Stimulated activated CD4-positive, alpha-beta T cell treated with anti-CD3 and anti-CD28 coated beads, Interleukin-12 subunit alpha, Interleukin-12 subunit beta, amount 100 ng/mL, for 24 hours (primary cell): ENCODE measurements at places on chromosomes 4 and X.

DNA sequence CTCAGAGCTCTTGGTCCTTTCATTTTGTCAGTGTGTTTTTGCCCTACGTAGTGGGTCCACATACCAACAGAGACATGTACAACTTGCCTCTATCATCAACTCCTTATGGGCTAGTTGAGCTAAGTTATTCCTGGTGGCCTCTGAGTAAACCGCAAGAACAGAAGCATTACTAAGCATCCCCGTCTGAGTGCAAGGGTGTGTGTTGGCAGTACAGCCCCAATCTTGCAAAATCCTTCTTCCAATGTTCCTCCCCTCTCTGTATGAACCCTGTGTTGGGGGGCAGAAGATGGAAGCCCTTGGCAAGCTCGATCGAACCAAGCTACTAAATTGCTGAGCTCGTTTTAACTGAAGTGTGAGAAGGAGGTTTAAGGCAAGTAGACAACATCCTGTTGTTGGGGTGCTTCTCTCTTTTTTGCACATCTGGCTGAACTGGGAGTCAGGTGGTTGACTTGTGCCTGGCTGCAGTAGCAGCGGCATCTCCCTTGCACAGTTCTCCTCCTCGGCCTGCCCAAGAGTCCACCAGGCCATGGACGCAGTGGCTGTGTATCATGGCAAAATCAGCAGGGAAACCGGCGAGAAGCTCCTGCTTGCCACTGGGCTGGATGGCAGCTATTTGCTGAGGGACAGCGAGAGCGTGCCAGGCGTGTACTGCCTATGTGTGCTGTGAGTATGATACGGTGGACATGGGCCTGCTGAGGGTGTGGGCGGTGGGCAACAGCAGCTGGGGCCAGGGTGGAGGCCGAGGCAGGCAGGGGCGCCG is at the start of gene SH2D1A:
TSS of gene SH2D1A (plus strand) at position 447 of the 760 bp plus-strand sequence. CDS start at position 527, 80 bp downstream.
- DNase-seq, result no peak

GRCh38 chr4:165743422-165743821 is 129.6 kb upstream of the TLL1 start:
- no peak for DNase-seq

- no peak for DNase-seq
Measured at GRCh38 chrX:13473442-13474163, 95.8 kb upstream of the EGFL6 start.

GRCh38 chr4:168600796-168601583 is 104.1 kb downstream of the PALLD start:
- no peak for DNase-seq

GRCh38 chrX:20254712-20255299 is 11.9 kb downstream of the RPS6KA3 start:
- DNase-seq, result no peak

- no peak for DNase-seq
Measured at GRCh38 chr4:139209470-139210063, 32.5 kb upstream of the ELF2 start.

GRCh38 chr4:55499495-55499894 is 47.2 kb downstream of the CLOCK start:
- no peak for DNase-seq

DNA sequence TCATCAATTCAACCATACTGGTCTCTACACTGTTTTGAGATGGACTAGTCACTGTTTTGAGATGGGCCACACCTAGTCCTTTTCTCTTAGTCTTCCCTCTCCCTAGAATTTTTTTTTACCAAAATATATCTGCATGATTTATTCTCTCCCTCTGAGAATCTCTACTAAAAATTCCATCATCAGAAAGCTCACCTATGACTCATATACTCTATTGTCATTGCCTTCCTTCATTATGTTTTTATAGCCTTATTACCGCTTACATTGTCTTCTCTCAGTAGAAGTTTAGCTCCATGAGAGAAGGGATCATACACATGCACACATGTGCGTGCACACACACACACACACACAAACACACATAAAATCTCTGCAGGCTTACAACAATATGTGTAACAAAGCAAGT is 303.6 kb downstream of the PCDH10 start:
- no peak for DNase-seq

GRCh38 chr4:1354136-1354982 is 7.4 kb downstream of the UVSSA start:
- DNase-seq, result no peak

- no peak for DNase-seq
Measured at GRCh38 chr4:162830899-162831298, 335.8 kb downstream of the NAF1 start.

DNA sequence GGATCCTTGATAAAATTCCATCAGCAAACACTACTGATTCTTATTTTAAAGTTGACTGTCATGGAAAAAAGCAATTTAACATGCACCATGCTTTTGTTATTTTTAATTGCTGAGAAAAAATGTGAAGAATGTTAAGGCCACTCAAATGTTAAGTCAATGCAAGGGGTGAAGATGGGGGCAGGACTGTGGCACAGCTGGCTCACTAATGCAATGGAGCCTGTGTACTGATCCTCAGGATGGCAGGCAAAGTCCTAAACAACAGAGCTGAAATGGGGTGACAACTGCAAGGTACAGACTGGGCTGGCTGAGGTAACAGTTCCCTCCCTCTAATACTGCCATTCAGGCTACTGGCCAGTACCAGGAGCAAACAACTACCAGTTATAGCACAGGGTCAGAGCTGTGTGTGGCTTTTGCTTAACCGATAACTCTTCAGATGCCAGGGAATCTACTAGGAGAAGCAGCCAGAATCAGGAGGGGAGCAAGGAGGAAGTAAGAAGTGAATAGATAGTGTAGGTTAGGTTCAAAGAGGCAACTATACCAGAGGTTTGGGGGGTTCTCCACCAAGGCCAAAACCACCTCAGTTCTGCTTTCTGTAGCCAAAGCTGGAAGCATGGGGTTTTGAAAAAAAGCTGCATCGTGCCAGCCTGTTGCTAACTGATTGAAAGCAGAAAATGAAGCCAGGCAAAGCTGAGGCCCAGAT is 372.6 kb downstream of the OPHN1 start:
- DNase-seq, result no peak

DNA sequence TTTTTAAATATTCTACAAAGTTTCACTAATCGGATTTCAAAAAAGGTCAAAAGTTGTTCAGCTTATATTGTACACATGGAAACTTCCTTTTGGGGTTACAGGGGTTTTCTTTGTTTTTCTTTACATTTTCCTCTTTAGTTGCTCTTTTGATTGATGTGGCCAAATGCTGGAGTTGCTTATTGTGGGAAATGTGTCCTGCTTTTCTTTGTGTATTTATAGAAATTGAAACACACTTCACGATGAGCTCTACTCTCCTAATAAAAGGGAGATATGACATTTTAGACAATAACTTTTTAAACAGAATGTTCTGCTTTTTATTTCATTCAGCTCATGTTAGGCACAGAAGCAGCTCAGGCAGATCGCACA is 50.7 kb upstream of the SPRY1 start:
- DNase-seq, result no peak

GRCh38 chr4:110292994-110293744 is 94.8 kb upstream of the ELOVL6 start:
- no peak for DNase-seq

DNA sequence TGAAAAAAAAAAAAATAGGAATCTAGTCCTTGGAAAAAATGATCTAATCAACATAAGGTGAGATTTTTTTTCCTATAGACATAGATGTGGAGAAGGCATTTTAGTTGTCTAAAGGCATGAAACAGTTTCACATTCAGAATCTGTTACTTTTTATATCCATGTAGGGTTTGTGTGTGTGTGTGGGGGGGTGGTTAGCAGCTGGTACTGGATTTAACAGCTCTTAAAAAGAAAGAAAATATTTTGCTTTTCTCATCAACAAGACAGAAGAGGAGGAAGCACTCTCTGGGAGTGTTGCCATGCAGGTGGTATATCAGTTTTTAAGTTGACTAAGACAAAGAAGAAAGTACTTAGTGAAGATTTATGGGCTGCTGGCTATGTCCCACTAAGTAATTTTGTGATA is 122.3 kb downstream of the VCX3B start:
- DNase-seq, result no peak

DNA sequence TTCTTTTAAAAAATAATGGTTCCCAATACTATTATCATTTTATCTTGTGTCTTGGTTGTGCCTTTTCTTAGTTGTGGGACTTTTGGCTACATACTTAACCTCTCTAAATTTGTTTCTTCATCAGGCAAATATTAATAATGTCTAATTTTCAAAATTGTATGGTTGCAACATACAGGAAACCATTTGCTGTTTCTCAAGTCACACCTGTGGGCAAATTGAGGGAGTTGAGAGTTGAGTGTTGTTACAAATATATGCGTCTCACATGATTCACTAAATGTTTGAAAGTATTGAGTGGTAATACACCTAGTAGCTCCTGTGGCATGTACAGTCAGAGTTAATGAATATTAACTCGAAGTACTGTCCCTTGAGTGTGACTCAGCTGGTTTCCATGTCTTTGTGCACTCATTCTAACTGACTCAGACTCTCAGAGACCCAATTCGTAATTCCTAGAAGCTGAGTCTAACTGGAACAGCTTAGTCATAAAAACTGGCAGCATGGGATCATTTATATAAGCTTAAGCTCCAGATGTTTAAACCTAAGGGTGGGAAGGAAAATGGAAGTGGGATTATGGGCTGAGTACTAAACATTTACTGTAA is 802.4 kb downstream of the TRIML1 start:
- DNase-seq, result no peak

DNA sequence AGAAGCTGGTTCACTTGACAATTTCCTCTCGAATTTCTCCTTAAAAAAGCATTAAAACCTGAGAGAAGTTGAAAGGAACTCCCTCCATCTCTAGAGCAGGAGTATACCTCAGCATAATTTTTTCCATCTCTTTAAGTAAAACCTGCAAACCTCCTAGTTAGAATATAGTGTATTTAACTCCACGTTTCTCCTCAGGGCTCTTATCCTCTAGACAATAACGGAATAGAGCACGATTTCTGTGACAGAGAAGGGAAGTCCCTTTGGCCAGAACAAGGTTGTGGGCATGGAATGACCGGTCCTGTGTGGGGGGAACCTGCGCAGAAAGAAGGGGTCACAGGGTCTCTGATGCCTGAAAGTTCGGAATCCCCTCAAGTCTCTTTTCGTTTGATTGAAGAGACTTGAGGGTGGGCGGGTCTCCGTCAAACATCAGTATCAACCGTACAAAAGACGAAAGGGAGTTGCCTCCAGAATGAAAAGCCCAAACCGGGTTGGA is 697 bp downstream of the ZNF280C start:
- DNase-seq, result no peak

- DNase-seq, result no peak
Measured at GRCh38 chr4:14272206-14272605, 644.7 kb upstream of the BOD1L1 start.

GRCh38 chrX:15631637-15632036 is 30.9 kb upstream of the ACE2 start:
- no peak for DNase-seq

GRCh38 chr4:122705547-122706117 is 26.9 kb upstream of the BBS12 start:
- no peak for DNase-seq

DNA sequence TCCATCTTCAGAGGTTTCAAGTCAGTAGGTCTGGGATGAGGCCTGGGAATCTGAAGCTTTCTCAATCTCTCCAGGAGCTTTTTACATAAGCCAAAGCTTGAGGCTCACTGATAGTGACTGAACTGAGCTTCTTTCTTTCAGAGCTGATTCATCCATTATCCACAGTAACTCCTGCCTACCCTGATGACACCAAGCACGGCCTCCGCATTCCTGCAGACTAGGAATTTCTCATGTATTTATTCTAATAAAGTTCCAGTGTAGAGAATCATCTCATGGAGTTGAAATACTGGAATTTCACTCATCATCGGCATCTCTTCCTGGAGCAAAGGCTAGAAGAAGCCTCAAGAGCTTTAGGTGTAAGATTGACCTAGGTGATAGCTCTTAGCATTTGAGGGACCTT is 12.1 kb upstream of the DCTD start:
- DNase-seq, result no peak

- DNase-seq, result no peak
Measured at GRCh38 chr4:24330172-24330571, 254.2 kb downstream of the DHX15 start.
